ENCODE measurements at places on chromosomes 4 and X. TPM values are rescaled to one million over a fixed set of nuclear protein-coding genes. Genes with fewer than 3 reads are reported as not detected.

DNA sequence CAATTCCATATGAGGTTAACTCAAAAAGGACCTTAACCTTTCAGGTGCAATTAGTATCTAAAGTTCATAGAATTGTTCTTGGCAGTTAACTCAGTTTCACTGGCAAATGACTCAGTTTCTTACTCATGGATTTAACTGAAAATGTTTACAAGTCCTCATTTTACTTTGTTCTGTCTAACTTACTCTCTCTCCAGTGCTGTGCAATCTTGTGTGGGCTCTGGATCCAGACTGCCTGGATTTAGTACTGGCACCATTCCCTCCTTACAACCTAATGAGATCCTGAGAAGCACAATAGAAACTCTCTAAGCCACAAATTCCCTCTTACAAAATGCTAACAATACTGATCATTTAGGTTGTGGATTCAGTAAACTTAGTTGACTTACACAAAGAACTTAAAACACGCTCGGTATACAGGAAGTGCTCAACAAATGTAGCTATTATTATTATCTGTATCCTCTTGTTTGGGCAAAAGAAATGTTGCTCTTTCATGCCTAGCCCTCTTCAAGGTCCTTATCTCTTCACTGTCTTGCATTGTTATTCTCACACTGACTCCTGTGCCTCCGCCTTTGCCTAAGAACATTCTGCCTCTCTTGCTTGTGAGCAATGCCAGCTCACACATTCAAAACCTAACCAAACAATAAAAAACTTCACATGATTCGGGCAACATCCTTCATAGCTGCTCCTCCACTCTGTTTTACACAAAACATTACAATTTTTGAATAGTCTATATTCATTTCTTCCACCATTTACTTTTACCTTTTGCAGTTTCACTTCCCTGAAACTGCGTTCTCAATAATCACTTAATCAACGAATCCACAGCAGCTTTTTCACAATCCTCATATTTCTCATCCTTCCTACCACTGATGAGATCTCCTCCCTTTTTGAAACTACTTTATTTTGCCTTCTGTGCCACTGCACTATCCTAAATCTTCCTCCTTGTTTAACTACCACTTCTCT lies 91.8 kb downstream of the PDE5A start:
- no peak for DNase-seq

- no peak for DNase-seq
Observed at GRCh38 chr4:101813604-101814003, 23.1 kb downstream of the BANK1 start.

- peak; percentile 39 for DNase-seq
Observed at GRCh38 chr4:76548704-76549103, 113.7 kb downstream of the SHROOM3 start.

DNA sequence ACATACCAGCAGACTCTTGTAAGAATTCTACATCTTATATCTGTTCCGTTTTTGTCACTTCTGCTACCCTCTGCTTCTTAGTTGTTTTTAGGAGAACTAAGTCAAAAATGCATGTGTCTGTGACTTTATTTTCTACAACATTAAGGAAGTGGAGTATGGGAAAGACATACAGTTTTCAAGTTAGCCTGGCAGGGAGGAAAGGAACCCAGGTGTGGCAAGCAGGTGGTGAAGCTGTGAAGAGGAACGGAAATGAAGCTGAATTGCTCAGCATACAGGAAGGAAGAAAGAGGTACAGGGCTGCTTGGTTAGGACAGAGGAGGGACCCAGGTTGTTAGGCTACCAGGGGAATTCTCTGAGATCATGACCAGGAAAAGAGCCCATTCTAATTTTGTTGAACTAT lies 9.4 kb downstream of the GPRIN3 start:
- DNase-seq = no peak

DNA sequence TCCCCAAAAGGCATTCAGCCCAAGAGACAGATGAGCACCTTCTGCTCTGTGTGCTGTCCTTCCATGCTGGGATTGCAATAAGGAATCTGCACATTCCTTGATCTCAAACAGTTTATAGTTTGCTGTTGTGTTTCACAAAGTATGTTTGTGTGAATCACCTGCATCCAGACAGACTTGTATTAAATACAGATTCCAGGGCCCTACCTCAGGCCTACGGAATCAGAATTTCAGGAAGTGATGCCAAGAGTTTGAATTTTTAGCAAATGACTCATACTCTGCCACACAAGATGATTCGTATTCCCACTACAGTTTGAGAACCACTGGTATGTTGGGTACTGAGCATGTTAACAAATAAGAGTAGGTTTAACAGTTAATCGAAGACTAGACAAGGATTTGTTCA lies 7.0 kb downstream of the VAMP7 start:
- DNase-seq = no peak

DNA sequence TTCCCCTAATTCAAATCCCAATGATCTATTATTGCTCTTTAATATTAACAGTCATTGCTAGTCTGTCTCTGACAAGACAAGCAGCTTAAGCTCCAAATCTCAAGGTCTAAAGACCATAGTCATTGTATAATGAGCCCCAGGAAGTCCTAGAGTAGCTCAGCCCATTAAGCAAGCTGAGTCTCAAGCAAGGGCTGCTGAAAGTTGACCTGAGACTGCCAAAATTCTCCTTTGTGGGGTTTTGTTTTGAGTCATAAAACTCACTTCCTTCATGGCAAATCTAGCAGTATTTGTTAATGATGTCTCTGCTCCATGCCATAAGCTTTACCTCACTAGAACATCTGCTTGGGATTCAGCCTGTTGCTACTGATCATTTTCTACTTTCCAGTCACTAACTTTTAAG lies 313.2 kb downstream of the ANTXR2 start:
- DNase-seq = no peak

- no peak for DNase-seq
Observed at GRCh38 chr4:101699441-101700124, 90.9 kb upstream of the BANK1 start.

GRCh38 chr4:121594796-121595526 lies 101.8 kb downstream of the ANXA5 start:
- DNase-seq = no peak

DNA sequence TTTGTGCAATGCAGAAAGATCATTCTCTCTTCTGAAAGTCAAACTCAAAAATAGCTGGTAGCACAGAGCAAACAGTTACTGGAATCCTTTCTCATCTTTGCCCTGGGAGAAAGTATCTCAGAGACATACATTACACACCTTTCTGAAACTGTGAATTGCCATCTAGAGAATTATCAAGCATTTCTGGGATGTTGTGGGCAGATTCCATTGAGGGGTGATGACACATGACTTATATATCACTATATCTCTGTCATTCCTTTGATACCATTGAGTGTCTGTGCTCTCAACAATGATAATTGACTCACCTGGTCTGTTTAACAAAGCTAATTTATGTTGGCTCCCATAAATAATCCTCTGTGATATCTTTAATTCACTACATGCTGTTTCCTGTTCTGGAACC lies 13.0 kb downstream of the SLIT2 start:
- no peak for DNase-seq

- DNase-seq = no peak
Observed at GRCh38 chr4:112563431-112564200, 47.6 kb upstream of the NEUROG2 start.

- no peak for DNase-seq
Observed at GRCh38 chr4:110619463-110620247, 3.2 kb downstream of the PITX2 start.

- no peak for DNase-seq
Observed at GRCh38 chr4:48930654-48931053, 24.1 kb upstream of the OCIAD2 start.

DNA sequence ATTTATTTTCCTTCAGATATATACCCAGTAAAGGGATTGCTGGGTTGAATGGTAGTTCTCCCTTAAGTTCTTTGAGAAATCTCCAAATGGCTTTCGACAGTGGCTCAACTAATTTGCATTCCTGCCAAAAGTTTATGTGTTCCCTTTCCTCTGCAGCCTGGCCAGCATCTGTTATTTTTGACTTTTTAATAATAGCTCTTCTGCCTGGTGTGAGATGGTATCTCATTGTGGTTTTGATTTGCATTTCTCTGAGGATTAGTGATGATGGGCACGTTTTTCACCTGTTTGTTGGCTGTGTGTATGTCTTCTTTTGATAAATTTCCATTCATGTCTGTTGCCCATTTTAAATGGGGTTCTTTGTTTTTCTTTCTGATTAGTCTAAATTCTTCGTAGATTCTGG lies 375.2 kb downstream of the UBE2NL start:
- no peak for DNase-seq

GRCh38 chr4:154073107-154073822 lies 284.4 kb upstream of the SFRP2 start:
- no peak for DNase-seq

DNA sequence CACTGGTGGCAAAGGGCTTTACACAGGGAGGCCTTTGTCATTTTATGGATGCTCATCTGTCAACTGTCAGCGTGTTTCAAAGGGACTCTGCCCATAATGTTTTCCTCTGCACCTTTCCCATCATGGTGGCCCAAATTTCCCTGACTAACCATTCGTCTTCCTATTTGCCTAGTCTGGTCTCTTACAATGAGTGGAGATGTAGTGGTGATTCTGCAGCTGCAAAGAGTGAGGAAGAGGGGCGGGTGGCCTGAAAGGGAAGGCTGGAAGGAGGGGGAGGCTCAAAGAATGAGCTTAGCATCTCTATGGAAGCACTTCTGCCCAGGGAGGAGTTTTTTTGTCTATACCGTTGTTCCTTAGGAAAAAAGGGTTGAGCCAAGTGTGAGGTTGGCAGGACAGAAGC lies 447.5 kb downstream of the NKX6-1 start:
- no peak for DNase-seq

- no peak for DNase-seq
Observed at GRCh38 chrX:123230798-123231197, 46.7 kb downstream of the GRIA3 start.

DNA sequence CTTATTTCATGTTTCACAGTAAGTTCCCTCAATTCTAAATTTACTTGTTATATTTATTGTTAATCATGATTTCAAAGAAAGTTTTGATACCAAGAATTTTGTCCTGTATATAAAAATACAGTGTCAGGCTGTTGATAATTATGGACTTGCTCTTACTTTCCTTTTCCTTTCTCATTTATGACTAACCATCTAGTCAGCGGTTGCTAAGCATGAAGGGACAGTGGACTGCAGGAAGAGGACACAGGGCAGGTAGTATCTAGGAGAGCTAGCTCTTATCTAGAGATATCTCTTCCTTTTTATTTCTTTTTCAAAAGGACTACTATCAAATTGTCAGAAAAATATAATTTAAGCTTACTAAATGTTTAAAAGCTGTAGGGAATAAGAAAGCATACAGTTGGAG lies 1.6 kb downstream of the OPRPN start:
- DNase-seq = no peak

GRCh38 chr4:52657618-52658501 lies 1.2 kb downstream of the USP46 start:
- peak; percentile 54 for DNase-seq

DNA sequence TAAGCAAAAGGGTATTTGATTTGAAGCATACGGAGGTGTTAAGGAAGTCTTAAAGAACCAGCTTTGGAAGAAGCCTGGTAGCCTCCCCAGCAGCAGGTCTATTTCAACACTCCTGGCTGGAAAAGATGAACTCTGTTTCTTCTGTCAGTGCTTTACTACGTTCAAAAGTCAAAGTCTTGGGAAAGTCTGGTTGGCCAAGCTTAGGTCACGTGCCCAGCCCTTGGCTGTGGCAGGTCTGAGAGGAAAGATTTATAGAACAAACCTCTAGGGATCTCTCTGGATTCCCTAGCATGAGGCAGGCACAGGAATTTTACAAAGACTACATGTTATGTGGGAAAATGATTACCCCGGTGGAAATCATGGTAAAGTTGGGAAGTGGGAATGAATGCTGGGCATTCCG lies 8.6 kb upstream of the ARHGAP10 start:
- no peak for DNase-seq

- DNase-seq = peak; percentile 76
Observed at GRCh38 chr4:148166132-148166591, 276.1 kb downstream of the NR3C2 start.

DNA sequence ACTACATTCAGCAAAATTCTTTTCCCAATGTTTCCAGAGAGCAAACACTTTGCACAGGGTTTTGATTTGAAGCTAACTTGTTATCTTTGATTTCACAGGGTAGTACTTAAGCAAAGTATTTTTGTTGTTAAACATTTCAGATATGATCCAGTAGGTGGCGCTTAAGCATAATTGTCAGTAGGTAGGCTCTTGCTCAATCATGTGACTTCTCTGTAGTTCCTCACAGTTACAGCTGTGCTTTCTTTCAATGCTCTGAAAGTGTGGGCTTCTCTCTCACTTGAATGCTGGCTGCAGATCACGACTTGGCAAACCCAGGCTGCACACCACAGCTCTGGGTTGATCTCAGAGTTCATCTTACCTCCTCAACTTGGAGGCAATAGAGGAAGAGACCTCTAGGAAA lies 1016.5 kb downstream of the SH3BGRL start:
- no peak for DNase-seq

GRCh38 chrX:153598541-153599191 lies at the start of gene CCNQ:
CCNQ (minus strand) TSS chrX:153599139; CDS start chrX:153599073, 66 bp downstream.
- peak; percentile 25 for DNase-seq

DNA sequence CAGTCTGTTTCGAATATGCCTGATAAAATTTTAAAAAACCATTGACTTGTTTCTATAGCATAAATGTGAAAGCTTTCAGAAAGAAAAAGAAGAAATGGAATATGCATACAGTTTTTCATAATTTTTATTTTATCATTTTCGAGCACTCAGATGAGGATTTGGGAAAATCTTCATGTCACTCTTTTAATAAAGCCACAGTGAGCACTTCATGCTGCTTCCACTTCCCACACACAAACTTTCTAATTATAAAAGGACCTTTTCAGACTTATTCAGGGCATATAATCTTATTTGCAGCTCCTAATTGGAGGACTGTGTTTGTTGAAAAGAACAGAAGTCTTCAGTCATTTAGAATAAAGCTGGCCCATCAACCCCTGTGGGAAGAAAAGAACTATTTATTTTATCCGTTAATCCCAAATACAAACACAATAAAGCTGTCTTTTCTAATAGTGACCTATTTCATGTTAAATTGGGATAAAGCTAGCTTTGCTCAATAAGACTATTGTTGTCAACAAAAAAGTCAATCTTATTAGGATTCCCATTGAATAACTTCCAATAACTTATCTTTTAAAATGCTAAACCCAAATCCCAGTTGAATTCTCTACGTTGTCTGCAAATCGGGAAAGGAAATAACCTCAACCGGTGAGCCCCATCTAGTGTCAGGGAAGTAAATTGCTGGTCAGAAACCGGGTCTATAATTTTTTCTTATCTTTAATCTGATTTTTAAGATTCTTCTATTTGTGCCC lies 211.5 kb downstream of the PDGFRA start:
- DNase-seq = no peak

ALB gene
- 0.56 TPM for total RNA-seq

LIMCH1 gene
- 267 TPM for total RNA-seq

UGT2A3 gene
- not detected for total RNA-seq

SLC34A2 gene
- total RNA-seq = 2.1 TPM

RPS3A gene
- total RNA-seq = 6,038 TPM

YTHDC1 gene
- 96.0 TPM for total RNA-seq

SH3RF1 gene
- total RNA-seq = 30.9 TPM

DCX gene
- total RNA-seq = not detected

OPHN1 gene
- total RNA-seq = 10.3 TPM

POLN gene
- total RNA-seq = 1.5 TPM

SHISA3 gene
- total RNA-seq = 4.8 TPM

MND1 gene
- total RNA-seq = not detected

HSFX2 gene
- not detected for total RNA-seq

ZNF718 gene
- 30.4 TPM for total RNA-seq

SLC38A5 gene
- 29.4 TPM for total RNA-seq
